ENCODE measurements at places on chromosomes 4 and X.

DNA sequence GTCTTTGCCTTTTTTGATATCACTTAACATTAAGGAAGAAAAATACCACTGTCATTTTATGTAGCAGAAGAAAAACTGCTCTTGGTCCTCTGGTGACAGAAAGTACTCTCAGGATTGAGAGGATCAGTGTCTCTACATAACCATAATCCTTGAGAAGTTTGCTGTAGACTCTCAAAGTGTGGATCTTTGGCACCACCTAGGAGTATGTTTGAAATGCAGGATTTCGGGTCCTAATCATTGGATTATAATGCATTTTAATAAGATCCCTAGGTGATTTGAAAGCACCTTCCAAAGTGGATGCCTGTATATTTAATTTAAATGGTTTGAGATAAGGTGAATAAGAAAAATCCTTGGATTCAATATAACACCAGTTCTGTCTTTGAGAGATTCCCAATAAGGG is 23.2 kb downstream of the MOB1B start:
- DNase-seq: no peak

- no peak for DNase-seq
Measured at GRCh38 chrX:116436358-116436816, at the start of gene SLC6A14. TSS of gene SLC6A14 (plus strand) at chrX:116436606. CDS start at chrX:116436710, 104 bp downstream.

- no peak for DNase-seq
Measured at GRCh38 chr4:167906851-167907250, 185.5 kb upstream of the ANXA10 start.

DNA sequence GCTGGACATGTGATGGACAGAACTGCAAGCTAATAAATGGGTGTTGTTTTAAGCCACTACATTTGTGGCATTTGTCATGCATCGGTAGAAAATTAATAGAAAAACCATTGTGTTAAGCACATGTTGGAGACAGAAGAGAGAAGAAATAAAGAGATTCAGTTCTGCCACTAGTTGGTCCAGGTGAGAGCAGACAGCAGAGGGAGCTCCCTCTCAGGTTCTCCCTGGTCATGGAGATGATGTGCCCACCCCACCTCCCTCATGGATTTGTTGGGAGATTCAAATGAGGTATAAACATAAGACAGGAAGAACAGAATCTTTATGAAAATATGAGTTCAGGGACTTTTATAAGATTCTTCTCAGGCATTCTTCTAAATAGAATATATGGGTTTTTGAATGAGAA is 36.8 kb upstream of the OCIAD2 start:
- DNase-seq: no peak

DNA sequence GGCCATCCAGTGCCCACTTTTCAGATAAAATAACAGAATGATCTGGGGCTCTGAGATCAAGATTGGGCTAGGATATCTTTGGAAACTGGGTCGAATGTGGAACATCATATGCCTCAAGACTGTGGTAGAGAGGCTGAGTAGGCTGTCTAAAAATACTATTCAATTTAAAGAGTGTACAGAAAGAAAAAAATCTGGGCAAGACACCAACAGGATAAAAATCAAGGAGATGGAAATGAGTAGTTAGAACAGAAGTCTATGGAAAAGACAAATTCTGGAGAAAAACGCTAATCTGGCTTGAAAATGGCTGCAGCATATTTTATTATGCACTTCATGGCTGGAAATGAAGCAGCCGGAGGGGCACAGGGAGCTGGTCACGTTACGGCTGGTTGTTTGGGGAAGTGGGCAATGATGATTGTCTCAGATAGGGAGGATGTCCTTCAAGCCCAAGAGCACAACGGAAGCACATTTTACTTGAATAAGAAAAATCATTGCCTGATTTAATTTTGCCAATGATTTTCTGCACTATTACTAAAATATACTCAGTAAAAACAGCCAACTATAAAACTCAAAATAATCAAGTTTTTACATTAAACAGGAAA is 27.1 kb upstream of the MAPK10 start:
- no peak for DNase-seq

DNA sequence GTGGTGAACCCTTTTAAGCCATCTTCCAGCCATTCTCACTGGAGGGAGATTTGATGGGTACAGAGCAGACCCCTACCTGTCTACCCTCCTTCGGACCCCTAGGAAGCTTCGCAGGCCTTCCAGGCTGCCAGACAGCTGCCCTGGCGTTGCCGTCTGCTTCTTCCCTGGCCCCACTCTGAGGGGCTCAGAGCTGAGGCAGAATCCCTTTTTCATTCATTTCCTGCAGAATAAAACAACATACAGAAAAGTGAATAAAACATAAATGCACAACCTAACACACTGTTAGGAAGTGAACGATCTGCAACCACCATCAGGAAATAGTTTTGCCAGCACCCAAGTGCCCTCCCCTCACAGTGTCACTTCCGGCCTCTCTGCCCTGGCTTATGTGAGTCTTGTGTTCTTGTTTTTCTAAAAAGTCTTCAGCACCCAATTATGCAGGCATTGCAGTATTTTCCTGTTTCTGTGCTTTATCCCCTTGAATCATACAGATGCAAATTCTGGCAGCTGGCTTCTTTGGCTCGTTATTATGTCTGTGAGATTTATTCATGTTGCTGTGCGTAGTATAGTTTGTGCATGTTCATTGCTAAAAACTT is 5.6 kb upstream of the ADD1 start:
- peak; percentile 36 for DNase-seq

DNA sequence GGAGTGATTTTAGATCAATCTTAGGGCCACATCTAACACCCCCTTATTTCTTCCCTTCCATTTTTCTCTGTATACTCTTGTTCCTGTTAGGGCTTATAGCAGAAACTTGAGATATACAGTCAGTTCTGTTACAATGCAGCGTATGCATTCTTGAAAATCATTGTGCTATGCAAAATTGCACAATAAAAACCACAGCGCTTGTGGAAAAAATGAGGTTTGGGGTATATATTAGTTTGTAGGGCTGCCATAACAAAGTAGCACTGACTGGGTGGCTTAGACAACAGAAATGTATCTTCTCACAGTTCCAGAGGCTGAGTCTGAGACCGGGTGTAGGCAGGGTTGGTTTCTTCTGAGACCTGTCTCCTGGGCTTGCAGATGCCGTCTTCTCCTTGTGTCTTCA is 59.0 kb downstream of the WWC2 start:
- DNase-seq: no peak

GRCh38 chr4:104500442-104500841 is 5.7 kb upstream of the CXXC4 start:
- no peak for DNase-seq

DNA sequence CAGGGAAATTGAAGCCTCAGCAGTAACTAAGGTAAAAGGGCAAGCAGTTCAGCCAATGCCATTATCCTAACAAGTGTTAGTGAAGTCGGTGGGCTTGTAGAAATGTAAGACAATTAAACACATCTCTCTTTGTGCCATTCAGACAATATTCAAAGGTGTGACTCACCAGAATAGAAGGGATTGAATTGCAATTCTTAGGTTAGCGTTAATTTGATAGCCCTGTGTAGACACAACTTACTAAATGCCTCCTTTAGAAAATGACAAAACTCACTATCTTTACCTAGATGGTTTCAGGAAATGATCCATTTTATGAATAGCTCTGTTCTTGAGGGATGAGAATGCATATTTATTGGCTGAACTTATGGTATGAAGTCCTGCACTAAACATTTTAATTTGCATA is 35.2 kb downstream of the RPA4 start:
- DNase-seq: no peak

- no peak for DNase-seq
Measured at GRCh38 chrX:151570561-151570960, 7.1 kb downstream of the PASD1 start.

DNA sequence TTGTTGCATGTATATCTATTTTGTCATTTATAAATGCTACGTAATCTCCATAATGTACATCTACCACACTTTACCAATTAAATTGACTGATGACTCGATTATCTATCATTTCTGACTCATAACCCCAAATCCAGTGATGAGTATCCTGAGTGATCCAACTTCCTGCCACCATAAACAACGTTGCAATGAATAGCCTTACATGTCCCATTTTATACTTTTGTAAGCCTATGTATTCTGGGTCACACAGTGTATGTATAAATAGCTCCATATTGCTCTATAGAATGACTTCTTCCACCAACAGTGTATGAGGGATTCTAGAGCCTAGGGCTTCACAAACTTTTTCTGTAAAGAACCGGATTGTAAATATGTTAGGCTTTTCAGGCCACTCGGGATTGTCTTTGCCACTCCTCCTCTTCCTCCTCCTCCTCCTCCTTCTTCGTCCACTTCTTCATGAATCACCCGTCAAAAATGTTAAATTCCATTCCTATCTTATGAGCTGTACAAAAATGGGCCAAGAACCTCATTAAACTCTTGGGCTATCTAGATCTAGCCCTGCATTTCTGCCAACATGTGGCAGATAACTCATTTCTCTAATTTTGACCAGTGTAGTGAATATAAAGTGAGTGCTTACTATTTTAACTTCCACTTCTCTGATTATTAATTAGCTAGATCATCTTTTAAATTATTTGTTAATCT is 672.2 kb upstream of the AMOT start:
- DNase-seq: no peak

- no peak for DNase-seq
Measured at GRCh38 chr4:2255501-2256155, 6.3 kb downstream of the MXD4 start.

DNA sequence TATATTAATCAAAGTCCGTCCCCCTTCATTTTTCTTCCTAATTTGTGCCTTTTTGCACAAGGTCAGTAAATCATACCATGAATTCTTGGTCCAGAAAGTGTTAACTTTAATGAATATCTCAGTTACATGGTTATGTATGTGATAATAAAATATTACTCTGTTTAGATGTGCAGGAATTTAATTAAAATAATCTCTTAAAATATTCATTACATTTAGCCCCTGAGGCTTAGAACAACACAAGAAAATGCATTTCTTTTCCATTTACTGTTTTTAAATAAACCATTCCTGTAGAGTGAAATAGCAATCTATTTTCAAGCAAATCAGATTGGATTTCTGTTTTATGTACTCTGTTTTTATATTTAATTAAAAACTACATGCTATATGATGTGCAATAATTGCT is 17.6 kb downstream of the MAB21L2 start:
- DNase-seq: no peak

DNA sequence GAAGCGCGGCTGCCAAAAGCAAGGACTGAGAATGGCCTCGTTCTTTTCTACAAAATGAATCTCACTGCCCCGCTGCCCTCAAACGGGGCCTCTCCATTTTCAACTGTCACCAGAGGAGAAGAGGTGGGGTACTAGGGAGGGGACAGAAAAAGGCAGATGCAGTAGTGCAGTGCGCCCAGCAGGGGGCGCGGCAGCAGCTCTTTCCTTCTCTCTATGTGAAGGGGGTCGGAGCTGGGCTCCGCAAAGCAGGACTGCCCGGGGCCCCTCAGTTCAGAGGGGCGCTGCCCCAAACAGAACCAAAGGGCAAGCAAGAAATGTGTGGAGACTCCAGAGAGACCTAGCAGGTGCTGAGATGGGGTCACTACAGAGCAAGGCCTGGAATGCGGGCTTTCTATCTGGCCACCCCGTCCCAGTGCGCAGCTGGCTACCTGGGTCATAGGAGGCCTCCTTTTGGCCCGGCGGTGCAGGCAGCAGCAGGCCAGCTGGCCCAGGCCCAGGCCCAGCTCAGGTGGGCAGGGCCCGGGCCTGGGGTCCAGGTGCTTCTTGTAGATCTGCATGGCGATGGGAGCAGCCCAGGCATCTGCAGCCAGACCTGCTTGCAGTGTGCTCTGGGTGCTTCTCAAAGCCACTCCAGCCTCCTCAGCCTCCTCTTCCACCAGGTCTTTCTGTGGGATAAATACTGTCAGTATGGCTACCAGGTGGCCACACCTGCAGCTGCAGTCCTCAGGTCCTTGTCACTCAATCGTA is 5.9 kb downstream of the IRAK1 start:
- peak; percentile 37 for DNase-seq
